T-helper 2 cell (primary cell): ENCODE measurements at places on chromosomes 2 and 18.

DNA sequence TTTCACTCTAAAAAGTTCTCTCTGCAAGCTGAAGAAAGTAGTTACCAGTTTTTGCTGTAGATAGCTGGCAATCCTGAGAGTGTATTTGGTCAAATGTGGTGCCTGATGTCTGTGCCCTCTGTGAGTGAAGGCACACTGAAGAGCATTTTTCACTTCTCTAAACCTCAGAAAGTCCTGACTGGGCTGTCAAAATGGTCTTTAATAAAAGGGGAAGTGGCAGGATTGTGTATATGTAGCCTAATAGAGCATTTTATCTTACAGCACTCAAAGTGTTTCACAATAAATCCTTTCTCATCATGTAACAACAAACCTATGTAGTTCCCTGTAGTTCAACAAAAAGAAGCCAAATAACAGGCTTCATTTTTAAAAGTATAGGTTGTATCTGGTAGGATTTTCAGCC is 1552.3 kb upstream of the SLC39A10 start:
- no peak for DNase-seq

- DNase-seq: no peak
Observed at GRCh38 chr2:186503827-186504606, 18.0 kb downstream of the ZC3H15 start.

DNA sequence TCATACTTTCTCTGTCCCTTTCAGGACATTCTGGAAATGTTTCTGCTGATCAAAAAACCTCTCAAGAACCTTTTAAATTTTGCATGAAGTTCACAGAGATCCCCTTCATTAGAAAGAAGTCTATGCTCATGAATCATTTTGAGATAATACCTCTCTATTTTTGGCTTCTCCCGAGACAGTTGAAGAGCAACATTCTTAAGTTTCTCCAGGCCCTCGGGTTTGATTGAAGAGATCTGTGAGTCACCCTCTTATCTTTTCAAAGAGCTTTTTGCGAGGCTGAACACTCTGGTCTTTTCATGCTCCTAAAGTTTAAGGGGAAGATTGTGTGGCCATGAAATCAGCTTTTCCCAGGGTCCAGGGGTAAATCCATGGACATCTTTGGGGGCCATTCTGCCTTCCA is 354.2 kb downstream of the FBXO15 start:
- no peak for DNase-seq

DNA sequence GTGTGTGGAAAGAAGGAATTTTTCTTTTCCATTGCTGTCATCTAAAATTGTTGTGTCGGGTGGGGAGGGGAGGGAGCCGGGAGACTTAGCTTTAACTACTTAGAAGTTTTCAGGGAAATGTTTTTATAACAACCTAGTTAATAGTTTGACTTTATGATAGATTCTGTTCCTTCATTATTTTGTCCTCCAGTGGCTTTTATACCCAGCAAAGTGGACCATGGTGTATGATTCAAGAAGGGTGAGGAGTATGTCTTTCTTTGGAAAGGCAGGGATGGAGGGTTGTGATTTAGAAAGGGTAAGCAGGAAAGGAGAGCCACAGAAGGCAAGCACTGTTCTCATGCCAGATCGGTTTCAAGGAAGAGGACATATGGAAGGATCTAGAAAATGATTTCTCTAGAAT is 261.8 kb downstream of the NEDD4L start:
- DNase-seq: no peak

DNA sequence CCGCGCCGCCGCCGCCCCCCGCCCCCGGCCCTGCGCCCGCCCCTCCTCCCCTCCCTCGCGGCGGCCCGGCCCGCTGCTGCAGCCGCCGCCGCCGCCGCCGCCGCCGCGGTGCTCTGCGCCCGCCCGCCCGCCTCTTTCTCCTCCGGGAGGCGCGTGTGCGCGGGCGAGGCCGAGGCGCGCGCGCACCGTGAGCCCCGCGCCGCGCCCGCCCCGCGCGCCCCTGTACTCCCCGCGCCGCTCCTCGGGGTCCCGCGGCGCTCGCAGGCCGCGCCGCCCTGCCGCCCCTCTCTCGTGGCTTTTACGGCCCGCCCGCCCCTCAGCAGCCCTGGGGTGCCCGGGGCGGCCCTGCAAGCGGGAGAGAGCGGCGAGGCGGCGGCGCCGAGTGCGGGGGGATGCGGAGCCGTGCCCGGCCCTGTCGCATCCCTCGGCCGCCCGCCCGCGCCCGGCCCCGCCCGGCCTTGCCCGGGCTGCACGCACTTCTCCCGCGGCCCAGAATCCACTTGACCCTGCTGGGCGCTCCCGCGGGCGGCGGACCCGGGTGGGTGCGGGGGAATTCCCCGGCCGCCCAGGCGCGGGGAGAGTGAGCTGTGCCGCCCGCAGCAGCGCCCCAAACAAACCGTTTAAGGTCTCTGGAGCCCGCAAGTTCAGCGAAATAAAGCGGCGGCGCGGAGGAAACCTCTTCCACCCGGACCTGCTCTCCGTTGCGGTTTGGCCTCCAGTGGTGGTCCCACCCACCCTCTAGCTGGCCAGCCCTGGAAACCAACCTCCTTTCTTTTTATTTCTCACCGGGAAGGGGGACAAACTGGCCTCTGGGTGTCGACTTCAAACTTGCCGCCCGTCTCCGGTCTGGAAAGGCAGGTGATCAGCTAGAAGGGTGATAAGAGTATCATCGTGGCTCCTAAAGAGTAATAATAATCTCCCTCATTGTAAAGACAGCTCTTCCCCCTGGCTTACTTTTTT is 37.4 kb downstream of the AFF3 start:
- no peak for DNase-seq

DNA sequence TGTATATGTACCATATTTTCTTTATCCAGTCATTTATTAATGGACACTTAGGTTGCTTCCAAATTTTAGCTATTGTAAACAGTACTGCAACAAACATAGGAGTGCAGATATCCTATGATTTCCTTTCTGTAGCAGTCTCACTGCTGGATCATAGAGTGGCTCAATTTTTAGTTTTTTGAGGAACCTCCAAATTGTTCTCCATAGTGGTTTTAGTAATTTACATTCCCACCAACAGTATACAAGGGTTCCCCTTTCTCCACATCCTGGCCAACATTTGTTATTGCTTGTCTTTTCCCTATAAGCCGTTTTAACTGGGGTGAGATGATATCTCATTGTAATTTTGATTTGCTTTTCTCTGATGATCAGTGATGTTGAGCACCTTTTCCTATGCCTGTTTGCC is 114.3 kb downstream of the TMEM17 start:
- DNase-seq: no peak

DNA sequence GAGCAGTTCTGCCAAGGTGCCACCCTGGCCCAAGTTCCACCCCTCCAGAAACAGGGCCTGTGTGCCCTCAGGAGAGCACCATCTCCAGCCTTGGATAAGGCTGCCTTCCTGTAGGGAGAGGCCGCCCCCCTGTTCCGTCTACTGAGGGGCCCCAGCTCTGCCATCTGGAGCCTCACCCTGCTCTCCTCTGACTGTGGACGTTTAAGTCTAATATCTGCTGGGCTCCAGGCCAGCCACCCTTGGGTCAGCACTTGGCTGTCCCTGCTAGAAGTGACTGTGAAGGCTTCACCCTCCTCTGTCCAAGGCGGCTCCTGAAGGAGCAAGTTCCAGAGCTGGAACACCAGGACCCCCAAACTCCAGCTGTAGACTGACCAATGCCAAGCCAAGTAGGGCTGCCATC is 26.3 kb downstream of the RHOB start:
- no peak for DNase-seq

GRCh38 chr2:45028276-45028675 is 19.0 kb upstream of the SIX2 start:
- DNase-seq: no peak

- DNase-seq: no peak
Observed at GRCh38 chr18:51051105-51051712, 21.2 kb downstream of the SMAD4 start.

- DNase-seq: no peak
Observed at GRCh38 chr2:186853951-186854350, 5.0 kb upstream of the ZSWIM2 start.
